Activated CD8-positive, alpha-beta memory T cell treated with anti-CD3 and anti-CD28 coated beads for 1 hour (primary cell): ENCODE measurements at places on chromosomes 1 and 21.

GRCh38 chr1:91555821-91556531, 55.3 kb downstream of the CDC7 start:
- peak; percentile 31 for DNase-seq

GRCh38 chr1:167999877-168000276, 63.0 kb upstream of the MPC2 start:
- no peak for DNase-seq

GRCh38 chr1:49225464-49225863, 448.8 kb upstream of the BEND5 start:
- DNase-seq = no peak

GRCh38 chr1:221035662-221036153, 156.5 kb downstream of the HLX start:
- DNase-seq = no peak

DNA sequence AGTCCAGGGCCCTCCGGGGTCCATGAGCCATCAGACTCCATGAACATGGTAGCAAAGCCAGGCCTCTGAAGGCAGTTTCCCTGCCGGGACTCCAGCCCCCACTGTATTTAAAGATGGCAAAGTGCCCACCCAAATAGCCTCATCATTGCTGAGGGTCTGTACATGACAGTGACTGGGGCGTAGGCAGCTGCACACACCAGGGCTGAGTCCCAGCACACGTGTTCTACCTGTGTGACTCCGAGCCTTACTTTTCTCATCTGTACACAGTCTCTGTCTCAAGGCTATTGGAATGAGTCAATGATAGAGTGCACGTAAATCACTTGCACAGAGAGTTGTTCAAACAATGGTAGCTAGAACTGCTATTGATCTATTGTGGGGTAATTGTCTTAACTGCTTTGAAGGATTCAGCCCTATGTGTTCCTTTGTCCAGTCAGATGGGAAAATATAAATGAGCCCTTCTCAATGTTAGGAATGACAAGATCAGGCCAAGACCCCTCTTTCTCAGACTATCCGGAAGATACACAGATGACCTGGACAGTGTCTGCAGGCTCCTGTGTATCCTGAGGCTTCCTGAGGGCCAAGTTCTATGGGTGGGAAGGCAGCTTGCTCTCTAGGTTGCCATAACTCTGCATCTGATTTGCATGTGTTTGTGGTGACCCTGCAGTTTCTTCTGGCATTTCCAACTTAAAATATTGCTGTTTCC, 48.9 kb downstream of the RASSF5 start:
- DNase-seq = no peak

DNA sequence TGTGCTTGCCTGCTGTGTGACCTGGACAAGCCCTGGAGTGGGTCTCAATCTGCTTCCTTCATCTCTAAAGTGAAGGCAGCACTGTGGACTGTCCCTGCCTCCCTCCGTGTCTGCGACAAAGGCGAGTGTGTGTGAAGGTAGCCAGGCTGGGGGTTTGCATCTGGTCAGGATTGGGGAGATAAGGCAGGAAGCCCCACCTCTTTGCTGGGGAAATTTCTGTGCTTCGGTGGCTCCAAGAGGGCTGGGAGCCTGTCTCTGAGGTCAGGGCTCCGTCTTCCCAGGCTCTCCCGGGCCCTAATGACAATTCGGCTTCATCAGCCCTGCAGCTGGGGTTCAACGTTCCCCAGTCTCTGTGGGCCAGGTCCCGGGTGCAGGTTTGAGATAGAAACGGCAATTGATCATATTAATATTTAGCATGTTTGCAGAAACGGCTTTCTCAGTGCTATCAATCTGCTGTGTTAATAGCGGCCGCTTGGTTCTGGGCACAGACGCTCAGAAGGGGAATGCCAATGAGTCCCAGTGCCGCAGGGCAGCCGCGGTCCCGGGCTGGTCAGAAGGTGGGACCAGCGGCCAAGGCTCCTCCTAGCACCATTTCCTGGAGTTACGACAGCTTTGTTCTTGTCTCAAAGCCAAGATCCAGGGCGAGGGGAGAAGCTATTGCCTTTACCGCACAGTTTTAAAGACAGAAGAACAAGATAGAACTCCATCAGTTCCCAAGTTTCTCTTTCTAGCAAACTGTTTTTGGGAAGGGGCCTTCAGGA, 105.7 kb downstream of the PRDM16 start:
- no peak for DNase-seq

DNA sequence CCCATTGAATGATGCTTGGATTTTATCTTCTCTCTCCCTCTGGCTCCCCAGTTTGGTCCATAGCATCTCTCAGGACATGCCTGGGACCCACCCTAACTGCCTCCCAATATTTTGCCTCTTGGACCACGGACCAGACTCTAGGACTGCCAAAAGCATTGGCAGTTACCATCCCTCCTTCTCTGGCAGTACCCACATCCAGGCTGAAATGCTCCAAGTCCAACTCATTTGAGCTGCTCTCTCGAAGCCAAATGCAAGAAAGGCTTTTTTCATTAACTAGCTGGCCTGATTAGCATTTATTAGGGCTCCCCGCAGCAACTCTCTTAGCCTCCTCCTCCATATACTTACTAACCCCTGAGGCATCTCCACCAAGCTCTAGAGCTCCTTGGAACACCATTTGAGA, 140.0 kb upstream of the GRIK3 start:
- DNase-seq = no peak

DNA sequence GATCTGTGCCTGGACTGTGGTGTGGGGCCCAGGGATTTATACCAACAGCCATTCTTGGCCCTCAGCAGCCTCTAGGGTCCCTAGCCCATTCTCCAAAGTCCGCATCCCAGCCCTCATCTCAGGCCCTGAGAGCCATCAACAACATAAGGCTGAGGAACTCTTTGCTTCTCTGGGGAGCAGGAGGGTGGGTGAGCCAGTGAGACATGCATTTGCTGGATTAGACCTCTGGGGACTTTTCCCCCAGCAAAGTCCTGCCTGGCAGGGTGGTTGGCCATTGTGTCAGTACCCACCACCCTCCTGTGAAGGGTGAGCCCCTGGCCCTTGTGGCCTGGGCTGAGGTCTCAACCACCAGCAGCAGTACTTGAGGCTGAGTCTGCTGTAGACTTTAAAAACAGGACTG, 24.2 kb upstream of the FAM20B start:
- DNase-seq = no peak

DNA sequence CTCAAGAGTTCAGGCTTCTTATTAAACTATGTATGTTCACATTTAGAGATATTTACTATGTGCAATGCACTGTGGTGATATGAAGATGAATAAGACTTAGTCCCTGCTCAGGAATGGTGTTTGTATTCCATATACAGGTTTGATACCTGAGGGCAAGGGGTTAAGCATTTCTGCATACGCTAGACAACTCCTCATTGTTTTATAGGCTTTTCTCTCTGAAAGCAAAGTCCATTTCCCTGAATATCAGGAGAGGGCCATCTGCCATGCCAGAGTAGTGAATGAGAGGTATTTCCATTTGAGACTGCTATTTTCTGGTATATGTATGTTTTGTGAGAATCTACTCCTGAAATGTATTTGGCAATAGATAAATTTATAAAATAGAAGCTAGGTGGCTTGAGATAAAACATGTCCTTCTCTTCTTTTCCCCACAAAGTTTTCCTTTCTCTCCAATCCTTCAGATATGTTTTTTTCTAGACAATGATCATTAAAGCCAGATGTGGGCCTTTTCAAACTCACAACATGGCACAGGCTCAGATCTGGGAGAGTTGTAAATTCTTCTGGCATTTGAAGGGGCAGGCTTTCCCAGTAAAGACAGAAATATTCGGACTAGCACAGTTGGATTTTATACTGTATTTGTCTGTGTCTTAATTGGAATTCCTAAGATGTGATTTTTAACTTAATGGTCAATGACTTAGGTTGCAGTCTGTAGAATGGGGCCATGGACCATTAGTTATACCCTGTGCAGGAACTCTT, 73.3 kb upstream of the WDR26 start:
- no peak for DNase-seq

DNA sequence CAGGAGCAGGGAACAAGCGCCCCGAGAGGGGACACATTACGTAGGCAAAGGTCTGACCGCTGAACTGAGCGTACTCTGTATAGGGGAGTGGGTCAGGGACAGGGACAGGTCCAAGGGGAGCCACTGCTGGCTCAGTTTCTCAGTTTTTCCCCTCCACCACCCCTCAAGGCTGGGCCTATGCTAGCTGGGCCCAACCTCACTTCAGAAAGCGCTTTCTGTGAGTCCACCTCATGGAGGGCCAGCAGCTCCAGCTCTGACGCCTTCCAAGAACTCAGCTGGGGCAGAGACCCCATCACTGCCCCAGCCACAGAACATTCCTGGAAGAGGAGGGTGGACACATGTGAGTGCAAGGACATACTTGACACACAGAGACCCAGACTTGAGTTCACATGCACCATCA, 242.0 kb downstream of the FOXD2 start:
- DNase-seq = no peak

DNA sequence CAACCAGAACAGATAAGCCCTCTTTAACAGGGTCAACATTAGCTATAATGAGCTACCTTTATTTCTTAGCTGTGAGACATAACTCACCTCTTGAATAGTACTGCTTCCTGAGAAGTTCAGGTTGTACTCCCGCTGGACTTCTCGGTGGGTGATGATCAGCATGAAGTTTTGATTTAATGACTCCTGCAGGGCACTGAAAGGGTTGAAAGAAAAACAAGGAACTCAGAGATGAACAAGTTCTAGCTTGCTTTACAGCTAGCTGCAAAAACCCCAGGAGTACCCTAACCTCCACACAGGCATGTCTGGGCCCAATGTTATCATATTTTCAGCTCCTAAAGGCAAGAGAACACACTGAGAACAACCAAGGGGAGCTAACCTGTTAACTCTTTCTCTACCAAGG, 254.4 kb downstream of the FAF1 start:
- no peak for DNase-seq

DNA sequence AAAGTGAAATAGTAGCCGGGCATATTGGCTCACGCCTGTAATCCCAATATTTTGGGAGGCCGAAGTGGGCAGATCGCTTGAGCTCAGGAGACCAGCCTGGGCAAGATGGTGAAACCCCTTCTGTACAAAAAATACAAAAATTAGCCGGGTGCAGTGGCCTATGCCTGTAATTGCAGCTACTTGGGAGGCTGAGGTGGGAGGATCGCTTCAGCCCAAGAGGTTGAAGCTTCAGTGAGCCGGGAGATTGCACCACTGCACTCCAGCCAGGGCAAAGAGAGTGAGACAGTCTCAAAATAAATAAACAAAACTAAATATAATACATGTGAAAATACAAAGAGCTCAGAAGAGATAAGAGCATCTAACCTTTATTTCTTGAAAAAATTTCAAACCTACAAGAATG, 2.3 kb upstream of the MSTO1 start:
- no peak for DNase-seq

DNA sequence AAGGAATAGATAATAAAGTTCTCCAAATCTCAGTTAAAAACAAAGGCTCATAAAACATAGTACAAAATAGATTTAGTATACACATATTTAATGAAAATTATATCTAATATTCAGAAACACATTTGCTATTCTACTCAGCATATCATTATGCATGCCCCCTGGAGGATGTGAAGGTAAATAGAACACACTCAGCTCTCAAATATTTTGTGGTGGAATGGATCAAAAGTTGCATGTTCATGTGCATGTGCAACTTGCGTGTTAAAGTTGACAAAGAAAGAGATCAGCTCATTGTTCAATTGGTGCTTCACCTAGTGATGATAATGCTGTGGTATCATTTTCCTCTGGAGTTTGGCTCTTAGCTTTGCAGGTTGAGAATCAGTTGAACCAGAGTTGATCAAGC, 4.9 kb upstream of the ZNF644 start:
- no peak for DNase-seq

- DNase-seq = no peak
Observed at GRCh38 chr1:78009836-78010235, 5.1 kb downstream of the DNAJB4 start.

GRCh38 chr21:45313015-45313414, 25.3 kb upstream of the POFUT2 start:
- no peak for DNase-seq

- DNase-seq = no peak
Observed at GRCh38 chr1:15195420-15196052, 42.0 kb downstream of the TMEM51 start.
